ENCODE measurements at places on chromosomes 5 and 9. TPM values are rescaled to one million over a fixed set of nuclear protein-coding genes. Genes with fewer than 3 reads are reported as not detected.

Gene SH3TC2
- total RNA-seq: 4.8 TPM

Gene CTSV
- 0.89 TPM for total RNA-seq

Gene SLC2A6
- 16.2 TPM for total RNA-seq

Gene AMACR
- 10.4 TPM for total RNA-seq

Gene SPATA6L
- 1.1 TPM for total RNA-seq

Gene SLCO6A1
- total RNA-seq: not detected

Gene DELE1
- total RNA-seq: 37.0 TPM

Gene LHX3
- total RNA-seq: not detected

Gene SLC6A7
- total RNA-seq: not detected

Gene MAMDC2
- 2.4 TPM for total RNA-seq

Gene SAXO1
- total RNA-seq: not detected

Gene GFPT2
- total RNA-seq: 24.2 TPM

Gene PDCD1LG2
- total RNA-seq: 10.1 TPM

Gene PRRC2B
- total RNA-seq: 42.4 TPM

Gene DBH
- not detected for total RNA-seq

Gene TESK1
- total RNA-seq: 10.2 TPM

Gene NUTM2F
- total RNA-seq: not detected

Gene SV2C
- total RNA-seq: not detected

Gene ABCA1
- 125 TPM for total RNA-seq

Gene WDR38
- total RNA-seq: not detected

Gene CORO2A
- total RNA-seq: 0.44 TPM

Gene SPINK13
- total RNA-seq: 0.37 TPM

Gene FGD3
- not detected for total RNA-seq
